ENCODE measurements at places on chromosomes 12 and 14. TPM values are rescaled to one million over a fixed set of nuclear protein-coding genes. Genes with fewer than 3 reads are reported as not detected.

The NRIP2 gene
- total RNA-seq, result 0.64 TPM

DNA sequence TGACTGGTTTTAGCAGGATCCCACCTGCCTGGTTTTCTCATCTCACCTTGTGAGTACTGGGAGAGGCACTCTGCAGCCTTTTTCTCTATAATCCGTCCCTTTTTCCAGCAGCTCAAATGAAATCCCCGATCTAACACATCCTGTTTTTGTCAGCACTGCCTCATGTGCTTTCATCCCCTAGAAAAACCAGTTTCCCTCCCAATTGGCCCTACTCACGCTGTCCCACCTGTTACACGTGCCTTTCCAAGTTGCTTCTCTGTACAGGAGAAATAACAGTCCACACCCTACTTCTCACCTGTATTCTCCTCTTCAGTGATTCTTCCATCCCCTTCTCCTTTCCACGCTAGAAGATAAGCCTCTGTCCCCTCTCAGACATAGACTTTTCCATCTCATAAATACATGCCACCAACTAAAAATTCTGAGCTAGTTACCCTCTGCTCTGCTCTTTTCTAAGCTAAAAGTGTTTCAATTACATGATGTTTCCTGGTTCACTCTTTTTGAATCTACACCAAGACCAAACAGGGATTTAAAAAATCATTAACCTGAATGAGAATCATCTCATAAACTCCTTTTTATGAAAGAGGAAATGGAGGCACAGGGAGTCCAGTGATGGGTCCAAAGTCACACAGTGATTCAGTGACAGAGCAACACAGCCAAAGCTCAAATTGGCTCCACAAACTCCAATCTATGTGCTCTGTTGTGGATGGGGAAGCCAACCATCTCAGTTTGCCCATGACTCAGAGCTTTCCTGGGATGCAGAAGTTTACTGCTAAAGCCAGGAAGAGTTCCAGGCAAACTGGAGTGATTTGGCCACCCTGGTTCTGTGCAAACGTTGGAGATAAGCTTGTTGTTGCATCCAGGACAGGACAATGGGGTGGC, 240.0 kb upstream of the TMEM132C start:
- DNase-seq, result no peak

- no peak for DNase-seq
Measured at GRCh38 chr12:54579258-54579657, 9.2 kb downstream of the PPP1R1A start.

DNA sequence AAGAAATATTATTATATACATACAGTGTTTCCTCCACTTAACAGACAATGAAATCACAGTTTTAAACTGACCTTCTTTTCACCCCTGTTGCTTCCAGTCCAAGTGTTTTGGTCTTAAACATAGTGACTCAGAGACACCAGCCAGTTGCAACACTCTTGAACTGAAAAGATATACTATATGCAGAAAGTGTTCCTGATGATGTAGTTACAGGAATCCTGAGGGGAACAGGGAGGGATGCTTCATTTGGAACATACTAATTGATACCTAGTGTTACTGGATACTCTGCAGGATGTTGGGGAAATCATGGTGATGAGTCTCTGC, 420.8 kb downstream of the CCDC91 start:
- peak; percentile 12 for DNase-seq

DNA sequence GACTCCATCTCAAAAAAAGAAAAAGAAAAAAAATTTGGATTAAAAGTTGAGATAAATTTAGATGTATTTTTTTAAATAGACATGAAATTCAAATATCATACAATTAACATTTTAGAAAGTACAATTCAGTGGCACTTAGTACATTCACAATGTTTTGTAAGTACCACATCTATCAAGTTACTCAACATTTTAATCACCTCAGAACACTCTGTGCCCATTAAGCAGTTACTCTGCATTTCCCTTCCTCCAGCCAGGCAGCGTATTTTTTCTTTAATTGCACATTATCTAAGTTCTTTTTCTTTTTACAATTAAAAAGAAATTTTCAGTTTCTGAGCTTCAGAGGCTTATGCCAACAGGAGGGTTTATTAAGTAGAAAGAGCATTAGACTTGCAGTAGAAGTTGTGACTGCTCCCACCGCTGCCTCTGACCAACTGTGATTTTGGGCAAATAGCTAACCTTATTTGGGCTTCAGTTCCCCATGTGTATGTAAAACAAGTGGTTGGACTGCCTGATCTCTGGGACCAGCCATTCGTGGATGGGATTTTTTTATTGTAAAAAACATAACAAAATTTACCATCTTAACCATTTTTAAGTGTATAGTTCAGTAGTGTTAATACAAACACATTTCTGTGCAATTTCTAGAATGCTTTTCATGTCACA, 65.7 kb downstream of the WNK1 start:
- DNase-seq, result no peak

DNA sequence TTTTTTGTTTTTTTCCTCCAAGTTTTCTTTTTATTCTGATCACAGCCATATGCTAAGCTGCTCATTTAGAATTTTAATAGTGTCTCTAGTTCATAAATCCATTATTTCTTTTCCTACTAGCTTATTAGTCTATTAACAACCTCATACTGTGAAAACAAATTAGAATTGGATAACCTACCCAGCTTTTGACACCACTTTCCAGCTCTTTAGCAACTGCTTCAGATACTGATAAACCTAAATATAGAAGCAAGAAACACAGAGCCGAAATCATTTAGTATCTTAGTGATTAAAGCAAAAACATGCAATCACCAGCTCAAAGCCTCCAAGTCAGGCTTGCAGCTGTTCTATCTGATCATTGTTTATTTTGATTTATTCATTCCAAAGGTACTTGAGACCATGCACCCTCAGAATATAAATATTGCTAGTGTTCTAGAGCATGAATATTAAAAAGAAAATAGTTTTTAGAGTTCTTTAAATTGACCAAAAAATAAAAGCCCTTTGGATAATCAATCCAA, 121.5 kb downstream of the STXBP6 start:
- DNase-seq, result peak; percentile 57

- DNase-seq, result no peak
Measured at GRCh38 chr12:100329800-100330199, 27.1 kb upstream of the SLC17A8 start.

DNA sequence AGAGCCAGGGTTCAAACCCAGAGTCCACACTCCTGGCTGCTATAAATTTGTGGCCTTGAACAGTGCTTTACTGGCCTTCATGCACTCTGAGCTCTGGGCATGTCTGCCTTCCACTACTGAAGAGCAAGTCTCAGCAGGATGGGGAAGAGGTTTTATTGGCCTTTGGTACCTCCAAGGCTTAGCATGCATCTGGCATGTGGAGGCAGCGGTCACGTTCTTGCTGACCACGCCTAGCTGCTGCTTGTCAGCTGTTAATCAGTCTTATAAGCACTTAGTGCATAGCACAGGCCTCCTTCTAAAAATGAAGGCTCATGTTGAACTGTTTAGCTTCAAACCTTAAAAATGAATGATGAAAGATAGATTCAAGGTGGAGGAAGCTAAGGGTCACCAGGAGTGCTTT, 177.5 kb downstream of the PELI2 start:
- DNase-seq, result peak; percentile 66

- peak; percentile 96 for DNase-seq
Measured at GRCh38 chr14:95483309-95484165, 32.9 kb downstream of the SYNE3 start.

DNA sequence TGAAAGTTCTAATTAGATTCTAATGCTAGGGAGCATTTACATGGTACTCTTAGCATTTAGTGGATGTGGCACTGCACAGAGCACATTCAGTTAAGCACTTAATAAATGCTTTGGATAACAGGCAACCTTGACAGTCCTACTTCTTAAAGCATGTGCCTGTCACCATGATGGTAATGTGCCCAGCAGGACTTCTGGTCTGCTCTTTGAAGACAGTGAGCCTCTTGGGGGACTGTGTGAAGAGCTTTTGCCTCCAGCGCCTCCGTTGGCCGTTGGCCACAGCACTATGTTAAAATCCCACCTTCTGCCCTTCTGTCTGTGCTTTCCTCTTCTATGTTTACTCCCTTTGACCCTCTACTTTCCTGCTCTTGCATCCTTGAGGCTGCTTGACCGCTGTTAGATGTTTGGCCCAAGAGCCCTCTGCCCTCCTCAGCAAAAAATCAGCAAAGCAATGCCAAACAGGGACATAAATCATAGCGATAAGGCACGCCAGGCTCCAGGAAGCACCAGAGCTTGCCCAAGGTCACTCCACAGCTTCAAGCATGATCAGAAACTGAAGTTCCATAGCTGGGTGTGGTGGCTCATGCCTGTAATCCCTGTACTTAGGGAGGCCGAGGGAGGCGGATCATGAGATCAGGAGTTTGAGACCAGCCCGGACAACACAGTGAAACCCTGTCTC, 8.3 kb downstream of the CDKL1 start:
- DNase-seq, result no peak

- DNase-seq, result no peak
Measured at GRCh38 chr14:55139141-55139540, 10.1 kb downstream of the LGALS3 start.

DNA sequence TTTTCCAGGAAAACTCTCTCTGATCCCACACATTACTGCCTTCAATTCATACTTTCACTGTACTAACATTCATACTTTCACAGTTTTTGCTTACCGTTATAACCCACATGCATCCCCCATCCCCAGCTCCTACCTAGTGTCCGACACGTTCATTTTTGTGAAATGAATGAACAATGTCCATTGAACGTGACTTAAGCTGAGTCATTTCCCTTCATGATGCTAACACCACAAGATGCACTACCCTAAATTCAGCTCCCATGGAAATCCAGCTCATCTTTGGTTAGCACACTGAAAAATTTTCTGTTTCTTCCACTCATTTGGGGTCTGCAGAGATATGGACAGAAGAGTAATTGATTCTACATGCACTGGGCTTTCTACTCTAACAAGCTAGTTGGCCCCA, 84.7 kb downstream of the GALNT4 start:
- DNase-seq, result no peak

DNA sequence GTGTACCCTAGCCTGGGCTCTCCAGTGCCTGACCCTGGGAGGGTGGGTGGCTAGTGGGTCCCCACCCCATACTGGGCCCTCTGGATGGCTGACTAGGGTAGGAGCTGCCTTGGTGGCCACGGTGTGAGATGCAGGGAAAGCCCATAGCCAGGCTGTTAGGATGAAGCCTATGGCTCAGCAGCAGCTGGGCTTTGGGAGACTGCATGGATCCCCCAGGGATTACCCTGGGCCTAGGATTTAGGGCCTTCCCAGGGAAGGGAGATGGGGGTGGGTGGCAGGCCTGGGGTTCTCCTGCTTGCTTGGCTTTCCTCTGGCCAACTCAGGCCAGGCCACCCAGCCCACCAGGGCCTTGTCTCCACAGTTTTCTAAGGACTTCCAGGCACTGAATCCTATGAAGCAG, 6.3 kb downstream of the GSTZ1 start:
- no peak for DNase-seq

- no peak for DNase-seq
Measured at GRCh38 chr12:109968032-109968420, 28.1 kb downstream of the GIT2 start.

DNA sequence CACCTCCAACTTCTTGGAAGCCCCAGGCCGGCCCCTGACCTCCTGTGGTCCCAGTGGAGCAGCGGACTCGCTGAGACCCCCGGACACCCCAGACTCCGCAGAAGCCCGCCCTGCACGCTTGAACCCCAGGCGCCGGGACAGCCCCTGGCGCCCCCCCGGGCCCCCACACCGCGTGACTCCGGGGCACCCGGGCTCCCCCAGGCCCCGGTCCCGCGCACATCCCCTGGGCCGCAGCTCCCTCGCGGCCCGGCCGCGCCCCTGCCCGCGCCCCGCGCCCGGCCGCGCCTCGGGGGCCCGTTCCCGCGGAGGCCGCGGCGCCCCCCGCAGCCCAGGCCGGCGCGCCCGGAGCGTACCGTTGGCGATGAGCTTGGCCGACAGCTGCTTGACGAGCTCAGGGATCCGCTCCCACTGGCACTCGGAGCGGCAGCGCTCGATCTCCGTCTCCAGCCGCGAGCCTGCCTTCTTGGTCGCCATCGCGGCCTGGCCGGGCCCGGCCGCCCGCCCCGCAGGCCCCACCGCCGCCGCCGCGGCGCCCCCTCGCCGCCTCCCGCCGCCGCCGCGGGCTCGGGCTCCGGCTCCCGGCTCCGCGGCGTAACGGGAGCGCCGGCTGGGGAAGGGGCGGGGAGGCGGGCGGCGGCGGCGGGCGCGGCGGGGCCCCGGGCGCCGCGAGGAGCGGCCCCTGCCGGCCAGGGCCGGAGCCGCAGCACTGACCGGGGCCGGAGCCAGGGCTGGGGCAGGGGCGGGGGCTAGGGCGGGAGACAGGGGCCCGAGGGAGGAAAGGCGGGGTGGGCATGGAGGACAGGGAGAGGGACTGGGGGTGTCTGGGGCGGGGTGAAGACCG, at the start of gene TTC7B:
TSS of gene TTC7B (minus strand) at position 609 of the 841 bp plus-strand sequence. CDS start at position 474, 135 bp downstream.
- DNase-seq, result peak; percentile 52

- no peak for DNase-seq
Measured at GRCh38 chr14:49766839-49767238, 1.1 kb upstream of the KLHDC2 start.

DNA sequence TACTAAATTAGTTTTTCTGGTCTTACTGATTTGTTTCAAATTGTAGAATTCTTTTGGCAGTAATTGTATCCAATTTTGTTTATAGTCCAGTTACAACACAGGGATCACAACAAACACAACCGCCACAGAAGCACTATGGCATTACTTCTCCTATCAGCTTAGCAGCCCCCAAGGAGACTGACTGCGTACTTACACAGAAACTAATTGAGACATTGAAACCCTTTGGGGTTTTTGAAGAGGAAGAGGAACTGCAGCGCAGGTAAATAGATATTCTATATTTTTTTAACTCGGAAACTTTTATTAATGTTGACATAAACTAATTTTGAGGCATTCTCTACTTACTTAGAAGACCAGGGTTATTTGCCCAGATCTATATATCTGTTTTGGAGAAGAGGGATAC, 17.8 kb downstream of the PAPOLA start:
- no peak for DNase-seq

DNA sequence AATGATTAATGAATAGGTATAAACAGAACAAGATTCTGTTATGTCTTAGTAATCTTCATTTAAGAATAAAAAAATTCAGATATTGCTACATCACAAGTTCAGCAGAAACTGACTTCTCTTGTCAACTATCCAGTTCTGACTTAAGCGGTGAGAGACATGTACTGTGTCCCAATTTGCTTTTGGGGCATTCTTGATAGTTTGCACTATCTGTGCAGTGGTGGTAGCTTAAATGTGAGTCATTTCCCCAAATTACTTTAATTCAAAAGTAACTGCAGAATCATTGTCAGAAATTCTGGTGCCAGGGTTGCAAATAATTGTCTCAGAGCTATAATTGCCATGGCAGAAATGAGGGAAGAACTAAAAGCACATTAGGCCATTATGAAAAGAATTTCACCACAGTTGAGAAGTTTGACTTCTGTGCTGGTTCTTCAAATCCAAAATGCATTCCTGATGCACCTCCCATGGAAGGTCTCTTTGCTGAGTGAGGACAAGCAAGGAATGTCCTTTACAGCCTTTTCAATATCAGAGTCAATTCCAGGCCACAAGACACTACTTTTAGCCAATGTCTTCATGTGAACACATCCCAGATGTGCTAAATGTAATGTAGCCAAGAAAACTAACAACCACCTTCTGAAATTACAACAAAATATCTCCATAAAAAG, 304.7 kb downstream of the SSPN start:
- DNase-seq, result no peak
